SIG-M5 (cell line): ENCODE measurements at places on chromosomes 2 and 18.

DNA sequence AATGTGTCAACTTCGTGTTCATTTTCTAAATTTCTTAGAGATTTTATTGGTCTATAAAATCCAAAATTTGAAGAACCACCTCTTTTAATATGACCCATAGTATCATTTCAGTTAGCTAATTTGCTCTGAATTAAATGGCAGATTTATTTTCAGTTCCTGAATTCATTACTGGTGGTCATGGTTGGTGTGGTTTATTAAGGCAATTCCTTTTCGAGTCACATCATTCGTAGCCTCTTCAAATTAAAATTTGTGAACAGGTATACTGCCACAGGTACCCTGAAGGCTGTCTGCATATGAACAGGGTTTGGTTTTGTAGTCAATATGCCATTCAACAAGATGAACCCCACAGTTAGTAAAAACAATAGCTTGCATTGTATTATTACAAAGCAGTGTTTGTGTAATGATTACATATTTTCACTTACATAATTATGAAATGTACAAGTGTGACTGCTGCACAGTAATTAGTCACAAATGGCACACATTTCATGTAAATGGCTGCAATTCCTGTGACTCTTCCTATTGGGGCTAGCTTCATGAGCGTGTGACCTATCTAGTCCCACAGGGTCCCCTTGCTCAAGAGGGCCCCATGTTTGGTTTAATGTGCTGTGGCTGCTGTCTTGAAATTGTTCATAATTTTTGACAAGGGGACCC, 48.9 kb downstream of the CDC42EP3 start:
- no peak for DNase-seq

GRCh38 chr2:45274250-45274926, 265.1 kb upstream of the SIX2 start:
- DNase-seq: no peak

DNA sequence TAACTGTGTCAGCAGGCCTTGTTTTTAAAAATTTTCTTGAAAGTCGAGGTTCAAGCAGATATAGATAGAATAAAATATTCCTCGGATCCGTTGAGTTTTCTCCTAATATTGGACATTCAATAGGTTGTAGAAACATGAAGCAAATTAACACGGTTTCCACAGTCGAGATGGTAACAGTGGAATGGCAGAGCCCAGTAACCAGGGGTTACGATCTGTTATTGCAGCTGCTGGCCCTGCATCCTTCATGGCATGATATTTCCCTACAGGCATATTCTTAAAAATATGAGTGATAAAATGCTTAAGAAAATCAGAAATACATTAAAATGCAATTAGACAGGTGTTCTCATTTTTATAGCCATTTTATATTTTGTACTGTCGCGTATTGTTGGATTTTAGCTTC, 117.6 kb downstream of the SNTG2 start:
- no peak for DNase-seq

DNA sequence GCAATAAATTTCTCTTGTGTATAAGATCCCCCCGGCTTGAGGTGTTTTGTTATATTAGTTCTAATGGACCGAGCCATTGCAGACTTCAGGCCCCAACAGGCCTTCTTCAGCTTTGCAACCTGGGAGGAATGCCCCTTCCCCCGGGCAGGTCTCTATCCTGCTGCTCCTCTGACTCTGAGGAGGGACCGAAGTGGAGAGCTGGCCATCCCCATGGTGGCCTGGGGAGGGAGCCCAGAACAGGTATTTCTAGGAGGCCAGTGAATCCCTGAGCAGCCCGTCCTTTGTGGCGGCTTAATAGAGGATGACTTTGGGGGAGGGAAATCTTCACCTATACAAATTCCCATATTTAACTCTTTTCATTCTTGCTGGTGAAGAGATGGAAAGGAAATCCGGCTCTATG, 715.8 kb upstream of the SOX11 start:
- no peak for DNase-seq

GRCh38 chr2:185738679-185739472, at the start of gene FSIP2:
TSS of gene FSIP2 (plus strand) at chr2:185738804. CDS start at chr2:185738895, 91 bp downstream.
- no peak for DNase-seq
